ENCODE measurements at places on chromosomes 16 and 17.

- no peak for DNase-seq
These were observed 4.2 kb upstream of the RPH3AL start for GRCh38 chr17:356671-357434.

- no peak for DNase-seq
These were observed 213.1 kb downstream of the SEC14L1 start for GRCh38 chr17:77353684-77354419.

DNA sequence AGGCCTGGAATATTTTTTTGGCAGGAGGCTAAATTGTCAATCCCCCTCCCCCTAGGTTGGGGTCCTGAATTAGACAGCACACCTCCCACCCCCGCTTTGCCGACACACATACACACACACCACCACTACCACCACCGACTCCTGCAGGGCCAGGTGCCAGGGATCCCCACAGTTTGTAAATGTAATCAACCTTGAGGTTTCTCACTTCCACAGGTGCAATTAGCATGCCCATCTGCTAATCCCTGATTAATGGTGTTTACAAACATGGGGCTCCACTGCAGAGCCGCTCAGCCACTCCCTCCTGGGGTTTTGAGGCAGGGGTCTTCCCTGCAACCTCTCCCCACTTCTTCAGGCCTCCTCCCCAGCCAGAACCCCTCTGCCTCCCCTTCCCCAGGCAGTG, 11.8 kb downstream of the MRM1 start:
- DNase-seq: no peak

GRCh38 chr16:77599793-77600415, 122.4 kb upstream of the NUDT7 start:
- DNase-seq: no peak

Measured in stimulated activated CD4-positive, alpha-beta T cell treated with anti-CD3 and anti-CD28 coated beads, Interleukin-2, amount 100 ng/mL, for 4 hours (primary cell).